ENCODE measurements at places on chromosomes 5 and 9. TPM values are rescaled to one million over a fixed set of nuclear protein-coding genes. Genes with fewer than 3 reads are reported as not detected.

LCN10 gene
- not detected for polyA plus RNA-seq

CMBL gene
- 35.7 TPM for polyA plus RNA-seq

RNF183 gene
- not detected for polyA plus RNA-seq

CYLC2 gene
- polyA plus RNA-seq, result not detected

PTGES gene
- 58.8 TPM for polyA plus RNA-seq

AQP7 gene
- 0.69 TPM for polyA plus RNA-seq

RUSC2 gene
- 21.6 TPM for polyA plus RNA-seq

PROB1 gene
- 0.67 TPM for polyA plus RNA-seq

ZNF608 gene
- 0.77 TPM for polyA plus RNA-seq

RASEF gene
- polyA plus RNA-seq, result 5.1 TPM

MBLAC2 gene
- polyA plus RNA-seq, result 4.4 TPM

SLC44A1 gene
- polyA plus RNA-seq, result 33.0 TPM

PCDHGB4 gene
- 1.6 TPM for polyA plus RNA-seq

LRRC26 gene
- 1.0 TPM for polyA plus RNA-seq

CDH10 gene
- 0.63 TPM for polyA plus RNA-seq

QRFP gene
- not detected for polyA plus RNA-seq

SOX30 gene
- polyA plus RNA-seq, result 0.08 TPM

CDHR2 gene
- not detected for polyA plus RNA-seq

GLE1 gene
- polyA plus RNA-seq, result 30.3 TPM

KIAA0825 gene
- polyA plus RNA-seq, result 0.75 TPM

TLX3 gene
- not detected for polyA plus RNA-seq

FOXD4L3 gene
- polyA plus RNA-seq, result 0.06 TPM

CDC25C gene
- 11.2 TPM for polyA plus RNA-seq

OLFM1 gene
- polyA plus RNA-seq, result 11.4 TPM

SHLD3 gene
- polyA plus RNA-seq, result 2.7 TPM

TCERG1 gene
- polyA plus RNA-seq, result 49.1 TPM

PRR16 gene
- 0.05 TPM for polyA plus RNA-seq

MYOZ3 gene
- 0.09 TPM for polyA plus RNA-seq

UCK1 gene
- 26.5 TPM for polyA plus RNA-seq

AGXT2 gene
- polyA plus RNA-seq, result not detected

BARHL1 gene
- polyA plus RNA-seq, result not detected

PCDHGA1 gene
- 0.33 TPM for polyA plus RNA-seq

RIC1 gene
- polyA plus RNA-seq, result 11.4 TPM

PCDHB15 gene
- 0.04 TPM for polyA plus RNA-seq

ADAMTS16 gene
- 0.71 TPM for polyA plus RNA-seq

SLC25A2 gene
- polyA plus RNA-seq, result not detected

SLCO4C1 gene
- polyA plus RNA-seq, result 0.04 TPM

CRHBP gene
- polyA plus RNA-seq, result not detected

SPATA31D4 gene
- polyA plus RNA-seq, result not detected

PCDHA9 gene
- not detected for polyA plus RNA-seq

CDKN2B gene
- not detected for polyA plus RNA-seq

LRRC70 gene
- polyA plus RNA-seq, result not detected

NUP214 gene
- 21.2 TPM for polyA plus RNA-seq

All from A549 (cell line).